ENCODE measurements at places on chromosomes 3 and 15. TPM values are rescaled to one million over a fixed set of nuclear protein-coding genes. Genes with fewer than 3 reads are reported as not detected.

KCTD6 gene
- 7.1 TPM for total RNA-seq

C3orf70 gene
- total RNA-seq, result 3.1 TPM

DOCK3 gene
- total RNA-seq, result 3.8 TPM

- no peak for DNase-seq
Measured at GRCh38 chr3:194986208-194987043, 284.5 kb downstream of the XXYLT1 start.

DNA sequence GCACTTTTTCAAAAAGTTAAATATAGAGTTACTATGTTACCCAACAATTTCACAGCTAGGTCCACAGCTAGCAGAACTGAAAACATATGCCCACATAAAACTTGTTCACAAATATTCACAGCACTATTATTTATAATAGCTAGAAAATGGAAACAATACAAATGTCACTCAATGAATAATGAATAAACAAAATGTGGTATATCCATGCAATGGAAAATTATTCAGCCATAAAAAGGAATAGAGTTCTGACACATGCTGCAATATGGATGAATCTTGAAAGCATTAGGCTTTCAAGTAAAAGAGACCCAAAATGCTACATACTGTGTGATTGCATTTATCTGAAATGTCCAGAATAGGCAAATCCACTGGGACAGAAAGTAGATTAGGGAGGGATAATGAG is 111.9 kb downstream of the MECOM start:
- DNase-seq, result no peak

DNA sequence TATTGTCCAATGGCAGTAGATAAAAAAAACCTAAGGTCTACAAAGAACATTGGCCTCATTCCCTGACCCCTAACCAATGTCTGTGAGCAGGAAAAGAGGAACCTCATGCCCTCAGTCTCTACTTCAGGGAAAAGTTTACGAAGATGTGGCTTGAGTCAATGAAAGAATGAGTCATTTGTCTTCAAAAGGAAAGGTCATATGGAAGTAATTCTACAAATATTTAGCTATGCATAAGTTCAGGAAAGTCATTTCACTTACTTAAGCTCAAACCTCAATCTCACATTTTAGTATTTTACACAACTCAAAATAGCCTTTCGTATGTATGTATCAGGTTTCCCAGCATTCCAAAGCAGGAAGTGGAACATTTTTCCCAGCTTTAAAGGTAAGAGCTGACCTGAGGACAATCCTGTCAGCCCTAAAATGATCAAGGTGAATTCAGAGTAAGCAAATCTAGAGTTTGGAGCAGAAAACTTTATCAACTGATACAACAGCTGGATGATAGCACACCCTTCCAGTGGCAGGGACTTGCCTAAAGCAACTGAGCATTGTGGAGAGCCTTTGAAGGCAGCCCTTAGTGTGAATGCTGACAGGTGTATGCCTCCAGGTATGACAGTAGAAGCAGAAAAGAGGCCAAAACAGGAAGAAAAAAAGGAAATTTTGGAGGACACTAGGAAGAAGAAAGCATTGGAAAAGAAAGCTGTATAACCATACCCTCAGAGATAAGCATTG is 53.9 kb upstream of the ACKR4 start:
- DNase-seq, result no peak

DNA sequence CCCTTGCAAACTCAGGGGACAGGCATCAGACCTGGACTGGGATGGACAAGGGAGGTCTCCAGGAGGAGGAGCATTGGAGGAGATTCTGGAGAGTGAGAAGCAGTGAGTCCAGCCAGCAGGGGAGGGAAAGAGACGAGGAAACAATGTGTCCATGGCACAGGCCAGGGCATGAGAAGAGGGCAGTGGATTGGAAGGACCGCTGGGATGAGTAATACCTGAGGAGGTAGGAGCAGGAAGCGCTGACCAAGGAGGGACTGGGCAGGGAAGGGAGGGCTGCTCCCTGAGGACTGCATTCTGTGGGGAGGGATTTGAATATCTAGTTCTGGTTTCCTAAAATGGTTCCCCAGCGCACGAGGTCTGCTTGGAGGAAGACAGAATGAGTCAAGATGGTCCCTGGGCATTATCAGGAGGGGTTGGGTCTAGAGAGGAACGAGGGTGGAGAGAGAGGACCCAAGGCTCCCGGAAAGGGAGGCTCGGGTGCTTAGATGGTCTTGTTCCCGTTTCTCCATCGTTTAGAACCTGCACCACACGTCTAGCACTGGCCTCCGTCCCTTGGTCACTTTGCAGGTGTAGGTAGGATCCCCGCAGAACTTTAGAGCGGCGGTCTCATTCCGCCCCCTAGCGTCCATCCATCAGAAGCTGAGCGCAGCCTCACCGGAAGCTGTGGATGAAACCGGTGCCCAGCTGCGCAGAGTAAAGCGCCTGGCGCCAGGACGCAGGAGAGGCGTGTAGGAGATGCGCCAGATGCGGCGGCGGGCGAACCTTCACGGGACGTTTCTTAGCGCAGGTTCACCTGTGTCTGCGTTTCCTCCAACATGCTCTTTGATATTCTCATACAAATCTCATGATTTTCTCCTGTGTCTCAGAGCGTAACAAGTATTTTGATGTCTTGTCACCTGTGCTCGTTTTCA is 190.7 kb upstream of the NDN start:
- DNase-seq, result peak; percentile 42

DNA sequence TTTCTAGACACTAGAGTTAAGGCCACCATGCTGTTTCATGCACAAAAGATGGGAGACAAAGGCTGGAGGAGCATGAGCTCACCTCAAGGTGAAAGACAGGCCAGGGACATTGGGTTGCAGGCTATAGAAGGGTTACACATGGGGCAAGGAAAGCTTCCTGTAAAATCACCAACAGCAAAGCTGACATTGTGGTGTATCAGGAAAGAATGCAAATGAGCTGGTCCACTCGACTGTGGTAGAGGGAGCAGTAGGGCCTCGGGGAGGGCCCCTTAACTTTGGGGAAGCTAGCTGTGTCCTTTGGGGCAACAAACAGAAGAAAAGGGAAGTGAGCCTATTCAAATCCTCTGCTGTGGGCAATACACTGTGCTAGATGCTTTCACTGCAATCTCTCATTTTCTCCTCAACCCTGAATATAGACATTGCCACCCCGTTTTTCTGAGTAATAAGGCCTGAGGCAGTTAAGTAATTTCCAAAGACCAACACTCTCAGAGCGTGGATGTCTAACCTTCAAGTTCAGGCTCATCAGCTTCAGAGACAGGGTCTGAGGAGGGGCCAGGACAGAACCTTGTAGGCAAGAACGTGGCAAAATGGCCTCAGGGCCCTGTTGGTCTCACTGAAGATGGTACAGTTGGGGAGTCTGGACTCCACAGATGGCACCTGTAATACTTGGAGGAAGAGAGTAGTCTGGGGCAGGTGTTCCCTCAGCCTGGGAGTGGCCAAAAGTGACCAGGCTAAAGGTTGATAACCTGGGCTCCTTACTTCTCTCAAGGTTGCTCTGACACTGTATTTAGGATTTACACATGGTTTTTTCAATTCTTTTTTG is 24.1 kb downstream of the CX3CR1 start:
- no peak for DNase-seq

GRCh38 chr3:192215-192929 is 4.2 kb upstream of the CHL1 start:
- no peak for DNase-seq

GRCh38 chr3:159586571-159587202 is 401.9 kb upstream of the IL12A start:
- no peak for DNase-seq

- DNase-seq, result no peak
Measured at GRCh38 chr3:157335233-157336076, 101.2 kb upstream of the PTX3 start.

DNA sequence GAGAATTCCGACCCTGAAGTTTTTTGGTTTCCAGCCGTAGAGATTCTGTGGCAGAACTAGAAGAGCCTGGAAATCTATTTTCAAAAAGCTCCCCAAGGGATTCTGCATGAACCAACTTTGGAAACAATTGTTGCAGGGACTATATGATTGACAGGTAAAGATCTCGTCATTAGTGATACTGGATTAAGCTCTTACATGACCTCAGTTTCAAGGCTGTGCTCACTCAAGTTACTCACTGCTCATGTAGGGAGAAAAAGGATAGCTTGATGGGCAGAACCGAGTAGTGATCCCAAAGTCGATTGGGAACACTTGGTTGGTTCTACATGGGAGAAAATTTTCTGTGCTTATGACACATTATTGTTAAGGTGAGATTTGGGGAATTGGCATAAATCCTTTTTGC is 142.3 kb upstream of the RASGRP1 start:
- no peak for DNase-seq

- DNase-seq, result no peak
Measured at GRCh38 chr3:194720048-194720447, 34.4 kb downstream of the FAM43A start.

GRCh38 chr3:72891053-72891855 is 3.4 kb downstream of the GXYLT2 start:
- DNase-seq, result peak; percentile 63

GRCh38 chr15:101039461-101039860 is 120.3 kb downstream of the LRRK1 start:
- DNase-seq, result no peak
